Cerebellum (tissue), 4 donors: ENCODE measurements at places on chromosomes 3 and 15. TPM values are rescaled to one million over a fixed set of nuclear protein-coding genes. Genes with fewer than 3 reads are reported as not detected.

Gene SPATA12
- total RNA-seq: not detected

Gene UCN2
- total RNA-seq: 0.27 TPM

Gene SMAD6
- total RNA-seq: 10.8 TPM

Gene LSM3
- 6.8 TPM for total RNA-seq

Gene PRR20G
- not detected for total RNA-seq

Gene RPL4
- total RNA-seq: 1,403 TPM

Gene CEMIP
- 7.1 TPM for total RNA-seq

Gene GOLGA8S
- total RNA-seq: 0.18 TPM

Gene GMNC
- total RNA-seq: 0.82 TPM

Gene ONECUT1
- 1.5 TPM for total RNA-seq

Gene RYR3
- total RNA-seq: 62.5 TPM

Gene TMEM40
- total RNA-seq: not detected

Gene B3GALNT1
- total RNA-seq: 96.6 TPM

Gene RASGRP1
- total RNA-seq: 10.2 TPM

Gene RFT1
- total RNA-seq: 12.1 TPM

Gene COLQ
- 2.5 TPM for total RNA-seq

Gene UMPS
- 35.1 TPM for total RNA-seq

Gene KLHL6
- total RNA-seq: 1.3 TPM

Gene CD276
- total RNA-seq: 39.6 TPM

Gene PLA2G4F
- not detected for total RNA-seq

Gene SPINT1
- total RNA-seq: 7.7 TPM

Gene RARRES1
- total RNA-seq: 36.5 TPM

Gene CCR3
- total RNA-seq: not detected

Gene SEMA7A
- total RNA-seq: 18.1 TPM

Gene ZMYND10
- 5.4 TPM for total RNA-seq

Gene IQSEC1
- total RNA-seq: 27.2 TPM

Gene RPS17
- total RNA-seq: 1,164 TPM

Gene BNC1
- total RNA-seq: 0.18 TPM

Gene CIDEC
- not detected for total RNA-seq

Gene C3orf22
- 0.18 TPM for total RNA-seq

Gene DLEC1
- total RNA-seq: 1.8 TPM

Gene AGBL1
- total RNA-seq: 0.91 TPM
